T47D (cell line): ENCODE measurements at places on chromosomes 6 and 20.

DNA sequence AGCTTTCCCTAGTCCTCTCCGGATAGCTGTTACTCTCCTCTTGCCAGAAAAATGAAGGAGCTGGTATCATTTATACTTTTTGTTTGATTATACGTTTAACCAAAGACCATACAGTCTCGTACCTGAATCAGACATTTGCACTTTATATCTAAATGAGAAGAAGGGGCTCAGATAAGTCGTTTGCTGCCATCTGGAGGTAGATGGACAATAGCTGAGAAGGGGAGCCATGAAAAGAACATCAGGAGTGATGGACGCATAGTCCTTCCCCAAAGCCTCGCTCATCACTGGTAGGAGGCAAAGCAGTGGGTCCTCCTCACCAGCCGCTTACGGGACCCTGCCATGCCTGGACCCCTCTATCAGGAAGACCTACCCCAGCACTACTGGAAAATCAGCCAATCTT, 45.4 kb downstream of the RPF2 start:
- DNase-seq, result no peak

DNA sequence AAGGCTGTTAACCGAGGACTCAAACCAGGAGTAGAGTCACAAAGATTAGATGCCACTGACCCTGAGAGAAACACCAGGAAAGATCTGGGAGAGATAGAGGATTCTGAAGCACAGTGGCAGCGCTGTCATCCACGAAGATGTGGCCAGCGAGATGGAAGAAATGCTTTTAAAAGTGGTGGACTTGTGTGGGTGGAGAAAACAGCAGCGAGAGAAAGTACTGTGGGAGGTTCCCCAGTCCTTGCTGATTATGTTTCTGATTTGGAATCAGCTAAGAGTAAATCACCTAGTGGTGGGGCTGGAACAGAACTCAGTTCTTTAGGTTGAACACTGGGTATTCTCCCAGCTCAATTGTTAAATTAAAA, 435 bp upstream of the ZNF322 start:
- no peak for DNase-seq

- no peak for DNase-seq
Measured at GRCh38 chr6:150880336-150880735, 14.8 kb downstream of the MTHFD1L start.

DNA sequence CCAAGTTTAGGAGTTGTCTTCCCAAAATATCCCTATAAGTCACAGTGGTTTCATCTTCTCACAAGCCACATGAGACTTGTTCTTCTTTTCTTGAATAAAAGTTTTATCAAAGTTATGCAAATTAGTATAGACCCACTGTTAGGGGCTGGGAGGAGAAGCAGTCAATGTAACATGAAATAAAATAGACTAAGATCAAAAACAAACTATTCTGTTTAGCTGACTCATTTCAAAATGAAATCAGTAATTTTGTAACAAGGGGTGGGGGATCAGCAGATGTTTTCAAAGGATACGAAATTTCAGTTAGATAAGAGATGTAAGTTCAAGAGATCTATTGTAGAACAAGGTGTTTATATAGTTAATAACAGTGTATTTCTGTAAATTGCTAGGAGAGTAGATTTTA, 339.6 kb upstream of the PRDM1 start:
- DNase-seq, result no peak

- no peak for DNase-seq
Measured at GRCh38 chr6:158253248-158253647, 59.0 kb upstream of the TULP4 start.
